ENCODE measurements at places on chromosomes 4 and X.
A peak's percentile ranks its signal among the peaks of the same experiment; 100 is the strongest.

DNA sequence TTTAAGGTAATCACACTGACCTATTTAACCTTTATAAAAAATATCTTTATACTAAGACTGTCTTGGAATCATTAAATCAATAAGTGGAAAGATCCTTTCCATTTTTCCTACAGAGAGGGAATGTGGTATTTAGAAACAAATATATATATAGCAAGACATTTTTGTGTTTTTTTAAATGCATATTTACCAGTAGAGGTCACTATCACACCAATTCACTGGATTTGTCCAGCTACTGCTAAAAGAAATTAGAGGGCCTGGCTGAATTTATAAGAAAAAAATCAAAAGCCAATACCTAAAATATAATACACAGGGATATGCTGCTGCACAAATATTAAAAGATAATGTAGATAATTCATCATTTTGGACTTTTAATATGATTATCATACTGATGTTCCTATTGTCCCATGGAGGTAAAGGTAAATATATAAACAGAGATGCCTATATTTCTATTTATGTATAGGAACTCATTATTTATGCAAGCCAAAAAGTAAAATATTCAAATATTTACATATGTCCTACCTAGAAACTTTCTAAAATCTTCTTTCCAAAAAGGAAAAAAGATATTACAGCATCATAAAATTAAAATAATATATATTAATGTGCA lies 69.5 kb downstream of the PDE5A start:
- DNase-seq = peak; percentile 68

DNA sequence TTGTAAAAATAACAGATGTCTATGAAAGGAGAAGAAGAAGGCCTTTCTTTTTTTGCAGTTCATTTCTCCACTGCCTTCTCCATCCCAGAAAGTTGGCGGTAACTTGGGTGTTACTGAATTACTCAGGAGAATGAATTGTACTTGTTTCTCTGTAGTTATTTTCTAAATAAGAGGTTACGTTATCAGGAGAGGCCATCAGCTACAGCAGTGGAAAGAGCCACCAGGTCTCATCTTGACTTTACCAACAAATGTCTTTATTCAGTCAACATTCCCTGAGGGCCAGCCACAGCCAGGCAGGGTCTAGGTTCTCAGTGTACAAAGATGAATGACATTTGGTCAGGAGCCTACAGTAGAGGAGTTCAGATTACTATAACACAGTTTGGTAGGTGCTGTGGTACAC lies 8.1 kb downstream of the HADH start:
- no peak for DNase-seq

DNA sequence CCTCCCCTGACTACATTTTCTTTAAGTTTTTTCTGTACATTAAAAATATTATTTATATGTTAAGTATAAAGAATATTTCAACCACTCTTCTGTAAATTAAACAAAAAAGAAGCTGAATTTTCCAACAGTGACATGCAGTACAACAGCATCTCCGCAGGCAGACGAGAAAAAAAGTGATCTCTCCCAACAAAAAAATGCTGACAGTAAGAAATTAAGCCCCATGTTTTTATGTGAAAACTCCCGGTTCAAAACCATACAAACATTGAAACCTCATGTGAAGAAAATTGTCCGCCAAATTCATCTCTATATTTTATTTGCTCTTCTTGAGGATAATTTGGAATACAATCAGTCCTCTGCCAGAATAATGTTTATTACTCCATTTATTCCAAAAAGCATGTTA lies 20.1 kb upstream of the CD99 start:
- DNase-seq = no peak

- DNase-seq = no peak
Observed at GRCh38 chr4:104591510-104591911, 96.8 kb upstream of the CXXC4 start.

DNA sequence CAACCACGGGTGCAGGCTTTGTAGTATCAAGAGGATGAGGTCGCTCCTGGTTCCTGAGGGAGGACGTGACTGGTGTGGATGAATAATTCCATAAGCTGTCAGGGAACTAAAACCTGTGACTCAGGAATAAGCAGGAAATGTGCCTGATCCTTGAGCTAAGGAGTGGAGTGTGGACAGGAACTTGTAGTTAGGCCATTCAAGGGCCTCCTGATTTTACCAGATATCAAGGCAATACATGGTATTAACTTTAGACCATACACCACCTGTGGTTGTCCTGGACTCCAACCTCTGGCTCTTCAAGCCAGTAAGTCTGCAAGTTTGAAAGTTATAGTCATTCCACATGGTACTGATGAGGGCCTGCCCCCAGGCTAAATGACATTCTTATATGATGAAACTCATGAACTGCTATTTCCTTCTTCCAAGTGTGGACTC lies 12.1 kb upstream of the ING2 start:
- peak; percentile 82 for DNase-seq

GRCh38 chr4:81522711-81523110 lies 51.0 kb upstream of the RASGEF1B start:
- DNase-seq = no peak

DNA sequence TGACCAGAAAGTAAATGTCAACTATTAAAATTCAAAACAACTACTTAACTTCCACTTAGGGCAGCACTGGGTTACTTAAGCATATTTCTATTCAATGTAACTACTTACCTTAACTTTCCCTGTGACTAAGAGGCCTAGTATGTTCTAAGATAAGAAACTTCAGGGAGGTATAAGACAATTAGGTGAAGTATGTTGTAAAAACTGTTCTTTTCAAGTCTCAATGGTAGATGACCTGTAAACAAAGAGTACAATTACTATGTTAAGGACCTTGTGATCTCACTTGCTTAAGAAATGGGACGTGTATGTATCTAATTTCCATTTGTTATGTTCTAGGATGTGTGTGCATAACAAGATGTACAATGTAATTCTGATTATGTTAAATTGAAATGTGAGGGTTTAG lies 960.5 kb downstream of the CCSER1 start:
- DNase-seq = no peak

- no peak for DNase-seq
Observed at GRCh38 chrX:1172496-1172895, 40.0 kb downstream of the CRLF2 start.

- no peak for DNase-seq
Observed at GRCh38 chr4:124710015-124710741, 2.4 kb downstream of the ANKRD50 start.

DNA sequence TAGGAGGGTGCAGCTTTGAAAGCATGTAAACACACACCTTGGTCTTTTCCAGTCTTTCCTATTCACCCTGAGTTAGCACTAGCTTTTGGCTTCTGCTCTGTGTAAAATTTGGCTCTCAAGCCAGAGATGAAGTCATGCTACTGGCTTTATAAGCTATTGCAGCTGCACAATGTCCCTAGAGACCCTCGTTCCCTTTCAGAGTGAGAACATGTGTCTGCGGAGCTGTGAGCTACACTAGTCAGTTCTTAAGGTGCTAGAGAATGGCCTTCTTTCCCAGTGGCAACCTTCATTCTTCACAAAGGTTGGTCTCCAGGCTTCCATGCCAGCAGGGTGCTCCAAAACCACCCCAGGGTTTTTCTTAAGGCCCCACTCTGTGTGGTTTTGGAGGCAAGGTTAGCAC lies 199.1 kb downstream of the SPATA18 start:
- DNase-seq = peak; percentile 80

- no peak for DNase-seq
Observed at GRCh38 chrX:70219938-70220764, 14.3 kb upstream of the AWAT1 start.

- DNase-seq = peak; percentile 87
Observed at GRCh38 chr4:22661443-22661842, 31.3 kb upstream of the GBA3 start.

DNA sequence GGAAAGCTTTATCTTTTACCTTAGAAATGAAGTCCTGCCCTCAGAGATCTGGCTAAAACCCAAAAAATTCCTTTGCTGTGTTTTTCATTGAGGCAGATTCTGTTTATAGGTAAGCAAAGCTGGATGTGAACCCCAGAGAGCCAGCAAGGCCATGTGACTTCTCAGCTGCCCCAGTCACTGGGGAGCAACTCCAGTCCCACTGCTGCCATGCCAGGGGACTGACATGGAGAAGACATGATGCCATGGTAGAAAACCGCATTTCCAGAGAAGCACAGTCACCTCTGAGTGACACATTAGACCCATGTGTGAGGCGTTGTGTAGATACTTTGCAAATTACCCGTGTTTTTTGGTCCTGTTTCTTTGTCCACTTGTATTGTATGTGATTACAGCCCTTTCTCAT lies 45.4 kb downstream of the PTTG2 start:
- DNase-seq = no peak

- DNase-seq = no peak
Observed at GRCh38 chrX:123871309-123871708, 11.5 kb downstream of the XIAP start.

DNA sequence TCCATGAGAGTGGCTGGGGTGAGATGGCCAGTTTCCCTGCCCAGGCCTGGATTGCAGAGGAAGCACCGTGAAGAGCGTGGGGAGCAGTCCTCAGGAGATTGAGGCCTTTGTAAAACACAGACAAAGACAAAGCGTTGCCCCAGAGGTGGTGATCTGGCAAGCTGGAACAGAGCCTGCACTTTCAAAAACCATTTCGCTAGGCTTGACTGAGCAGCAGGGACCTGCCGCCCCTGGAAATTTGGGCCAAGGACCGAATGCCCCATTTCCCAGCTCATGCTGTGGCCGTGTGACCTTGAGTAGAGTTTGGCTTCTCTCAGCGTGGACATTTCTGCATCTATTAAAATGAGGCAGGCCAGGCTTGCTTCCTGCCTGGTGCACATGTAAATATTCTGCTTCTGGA lies 381.4 kb downstream of the BCOR start:
- no peak for DNase-seq

GRCh38 chr4:135282676-135283075 lies 1081.1 kb upstream of the PABPC4L start:
- DNase-seq = peak; percentile 67

- DNase-seq = peak; percentile 28
Observed at GRCh38 chrX:69231903-69232302, 66.7 kb upstream of the PJA1 start.

DNA sequence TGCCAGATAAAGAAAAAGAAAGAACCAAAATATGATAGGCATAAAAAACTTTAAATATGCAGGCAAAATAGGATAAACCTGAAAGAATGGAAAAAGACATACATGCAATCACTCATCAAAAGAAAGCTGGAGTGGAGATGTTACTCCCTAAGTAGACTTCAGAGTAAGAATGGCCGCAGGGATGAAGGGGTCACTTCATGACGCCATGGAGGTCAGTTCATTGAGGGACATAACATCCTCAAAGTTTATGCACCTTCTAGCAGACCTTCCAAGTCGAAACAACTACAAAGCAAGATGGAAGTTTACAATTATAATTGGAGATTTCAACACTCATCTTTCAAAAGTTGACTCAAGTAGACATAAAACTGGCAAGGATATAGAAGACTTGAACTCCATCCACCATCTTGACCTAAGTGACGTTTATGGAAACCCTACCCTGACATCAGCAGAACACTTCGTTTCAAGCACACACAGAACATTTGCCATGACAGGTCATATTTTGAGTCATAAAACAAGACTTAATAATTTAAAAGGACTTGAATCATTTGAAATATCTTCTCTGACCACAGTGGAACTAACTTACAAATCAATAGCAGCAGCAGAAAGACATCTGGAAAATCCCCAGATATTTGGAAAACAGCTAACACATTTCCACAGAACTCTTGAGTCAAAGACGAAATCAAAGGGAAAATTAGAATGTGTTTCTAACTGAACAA lies 106.0 kb upstream of the LRPAP1 start:
- DNase-seq = no peak

- DNase-seq = no peak
Observed at GRCh38 chrX:26557691-26558321, 341.8 kb downstream of the MAGEB5 start.

DNA sequence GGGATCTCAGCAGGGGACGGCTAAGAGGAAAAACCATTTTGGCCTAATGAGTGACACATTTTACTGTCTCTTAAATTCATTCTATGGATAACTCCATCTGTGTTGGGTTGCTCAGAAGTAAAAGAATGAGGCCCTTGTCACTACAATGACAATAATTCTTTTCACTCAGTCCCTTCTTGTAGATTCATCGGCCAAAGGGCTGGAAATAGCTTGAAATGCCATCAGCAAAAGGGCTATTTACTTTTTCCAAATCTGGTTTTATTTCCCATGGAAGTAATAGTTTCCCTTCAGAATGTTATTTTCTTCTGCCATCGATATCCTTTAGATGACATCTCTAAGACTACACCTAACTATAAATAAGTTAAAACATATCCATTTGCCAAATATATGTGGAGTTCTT lies 7.4 kb downstream of the MEPE start:
- no peak for DNase-seq

- DNase-seq = no peak
Observed at GRCh38 chr4:57607566-57608180, 497.5 kb upstream of the IGFBP7 start.

DNA sequence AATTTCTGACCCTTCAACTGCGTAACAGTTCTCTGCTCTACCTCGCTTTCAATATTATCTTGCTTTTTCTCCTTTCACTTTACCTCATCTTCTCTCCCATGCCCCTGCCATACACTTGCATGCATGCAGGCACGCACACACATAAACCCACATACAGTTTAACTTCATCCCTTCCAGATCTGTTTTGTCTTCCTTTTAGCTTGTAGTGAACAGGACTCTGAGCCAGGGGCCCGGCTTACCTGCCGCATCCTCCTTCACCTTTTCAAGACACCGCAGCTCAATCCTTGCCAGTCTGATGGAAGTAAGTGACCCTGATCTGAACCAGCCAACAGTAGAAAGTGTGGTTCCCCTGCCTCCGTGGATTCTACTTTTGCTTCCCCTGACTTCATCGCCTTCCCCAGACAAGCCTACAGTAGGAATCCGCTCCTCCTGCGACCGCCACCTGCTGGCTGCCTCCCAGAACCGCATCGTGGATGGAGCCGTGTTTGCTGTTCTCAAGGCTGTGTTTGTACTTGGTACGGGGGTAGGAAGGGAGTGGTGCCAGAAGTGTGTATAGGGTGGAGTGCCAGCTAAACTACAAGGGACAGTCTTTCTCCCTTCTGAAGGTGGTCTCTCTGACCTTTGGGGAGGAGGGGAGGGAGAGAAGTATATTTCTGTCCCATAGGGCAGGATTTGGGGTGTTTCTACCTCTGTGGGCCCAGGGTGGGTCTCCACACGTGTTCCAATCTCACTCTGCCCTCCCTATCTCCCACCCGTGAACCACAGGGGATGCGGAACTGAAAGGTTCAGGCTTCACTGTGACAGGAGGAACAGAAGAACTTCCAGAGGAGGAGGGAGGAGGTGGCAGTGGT lies 10.7 kb downstream of the MED12 start:
- peak; percentile 46 for DNase-seq

DNA sequence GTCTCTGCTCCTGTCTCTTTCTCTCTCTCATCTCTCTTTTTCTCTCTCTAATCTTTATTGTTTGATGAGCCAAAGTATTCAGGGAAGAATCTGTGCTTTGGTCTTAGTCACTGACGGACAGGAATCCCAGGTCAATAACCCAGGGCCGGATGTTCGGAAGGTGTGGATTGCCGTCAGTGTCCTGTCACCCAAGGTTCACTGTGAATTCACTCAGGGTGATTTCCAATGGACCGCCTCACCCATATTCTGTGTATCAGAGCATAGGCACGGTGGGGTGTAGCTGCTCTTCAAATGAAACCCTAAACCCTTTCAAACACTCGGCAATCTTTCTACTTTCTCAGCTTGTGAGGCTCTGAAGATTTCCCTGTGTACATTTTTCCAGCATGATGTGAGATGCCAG lies 144.6 kb upstream of the GPC4 start:
- peak; percentile 31 for DNase-seq

Measured in fibroblast of skin of back (primary cell).